ENCODE measurements at places on chromosomes 5 and 9. TPM values are rescaled to one million over a fixed set of nuclear protein-coding genes. Genes with fewer than 3 reads are reported as not detected.

SLC23A1 gene
- 7.0 TPM for total RNA-seq

DNA sequence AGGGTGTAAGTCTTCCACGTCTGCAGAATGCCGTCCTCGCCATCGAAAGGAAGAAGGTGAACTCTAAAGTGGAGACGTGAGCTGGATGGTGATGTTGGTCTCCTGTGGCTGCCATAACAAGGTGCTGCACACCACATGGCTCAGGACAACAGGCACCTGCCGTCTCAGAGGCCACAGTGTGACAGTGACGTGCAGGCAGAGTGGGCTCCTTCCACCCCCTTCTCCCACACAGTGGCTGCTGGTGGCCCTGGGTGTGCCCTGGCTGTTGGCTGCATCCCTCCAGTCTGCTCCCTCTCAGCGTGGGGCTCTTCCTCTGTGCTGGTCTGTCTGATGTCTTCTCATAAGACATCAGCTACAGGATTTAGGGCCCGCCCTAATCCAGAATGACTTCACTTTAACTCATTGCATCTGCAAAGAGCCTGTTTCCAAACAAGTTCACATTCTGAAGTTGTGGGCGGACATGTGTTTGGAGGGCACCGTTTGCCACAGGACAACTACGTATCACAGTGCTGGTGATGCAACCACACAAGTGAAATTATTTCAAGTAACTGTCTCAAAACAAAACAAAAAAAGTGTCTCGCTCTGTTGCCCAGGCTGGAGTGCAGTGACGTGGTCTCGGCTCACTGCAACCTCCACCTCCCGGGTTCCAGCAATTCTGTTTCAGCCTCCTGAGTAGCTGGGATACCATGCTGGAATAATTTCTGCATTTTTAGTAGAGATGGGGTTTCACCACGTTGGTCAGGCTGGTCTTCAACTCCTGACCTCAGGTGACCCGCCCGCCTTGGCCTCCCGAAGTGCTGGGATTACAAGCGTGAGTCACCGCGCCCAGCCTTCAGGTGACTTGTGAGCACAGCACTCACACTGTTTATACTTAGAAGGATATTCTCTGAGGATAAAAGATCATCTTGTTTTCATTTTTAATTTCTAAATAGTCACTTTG lies 31.2 kb upstream of the CLPTM1L start:
- no peak for DNase-seq

GRCh38 chr5:66299463-66299862 lies 155.4 kb downstream of the SREK1 start:
- DNase-seq, result no peak

GRCh38 chr9:136865768-136866103 lies 372 bp downstream of the EDF1 start:
- no peak for DNase-seq

TBC1D13 gene
- total RNA-seq, result 21.3 TPM

SH3TC2 gene
- 2.2 TPM for total RNA-seq

DNA sequence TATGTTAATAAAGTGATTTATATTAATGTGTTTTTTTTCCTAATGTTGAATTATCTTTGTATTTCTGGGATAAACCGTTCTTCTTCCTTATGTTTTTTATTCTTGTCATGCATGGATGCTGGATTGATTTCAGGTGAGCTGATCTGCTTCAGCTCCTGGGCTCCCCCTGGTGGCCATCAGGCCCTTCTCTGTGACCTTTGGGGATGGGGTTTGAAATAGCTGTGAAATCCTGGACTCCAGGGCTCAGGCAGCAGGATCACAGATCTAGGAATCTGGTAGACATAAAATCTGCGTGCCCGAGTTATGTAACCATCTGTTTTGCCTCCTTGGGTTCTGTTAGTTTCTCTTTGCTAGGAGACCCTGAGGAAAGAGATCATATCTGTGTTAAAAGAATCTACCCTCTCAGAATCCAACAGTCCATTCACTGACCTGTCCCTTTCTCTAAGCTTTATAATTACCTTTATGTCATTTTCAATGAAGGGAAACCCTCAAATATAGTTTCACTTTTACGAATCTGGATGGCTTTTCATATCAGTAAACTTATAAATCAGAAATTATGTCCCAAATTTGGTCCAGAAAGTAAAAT lies 12.2 kb upstream of the OR13J1 start:
- DNase-seq, result peak; percentile 61

GRCh38 chr5:107322936-107323335 lies 347.8 kb downstream of the EFNA5 start:
- DNase-seq, result no peak

Data from hematopoietic multipotent progenitor cell (in vitro differentiated cells).